Panc1 (cell line): ENCODE measurements at places on chromosomes 5 and 9.

DNA sequence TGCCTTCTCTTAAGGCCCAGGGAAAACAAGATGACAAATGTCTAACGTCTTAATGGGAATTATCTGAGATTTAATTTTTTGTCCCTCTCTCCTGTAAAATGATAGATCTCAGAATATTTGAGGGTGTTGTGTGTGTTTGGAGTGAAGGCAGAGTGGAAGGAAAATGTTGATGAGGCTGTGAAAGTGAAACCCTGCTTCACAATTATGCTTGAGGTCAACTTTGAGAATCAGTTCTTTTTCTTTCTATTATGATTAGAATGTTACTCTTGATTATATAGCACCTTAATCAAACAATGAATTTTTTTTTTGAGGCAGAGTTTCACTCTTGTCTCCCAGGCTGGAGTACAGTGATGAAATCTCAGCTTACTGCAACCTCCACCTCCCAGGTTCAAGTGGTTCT lies 5.5 kb upstream of the LOX start:
- DNase-seq, result no peak

- DNase-seq, result no peak
These were observed 24.0 kb downstream of the CDKN2A start for GRCh38 chr9:21969951-21970799.

GRCh38 chr9:2018162-2018643 lies 3.1 kb downstream of the SMARCA2 start:
- no peak for DNase-seq

GRCh38 chr5:56039985-56040384 lies 45.2 kb upstream of the IL6ST start:
- DNase-seq, result no peak

DNA sequence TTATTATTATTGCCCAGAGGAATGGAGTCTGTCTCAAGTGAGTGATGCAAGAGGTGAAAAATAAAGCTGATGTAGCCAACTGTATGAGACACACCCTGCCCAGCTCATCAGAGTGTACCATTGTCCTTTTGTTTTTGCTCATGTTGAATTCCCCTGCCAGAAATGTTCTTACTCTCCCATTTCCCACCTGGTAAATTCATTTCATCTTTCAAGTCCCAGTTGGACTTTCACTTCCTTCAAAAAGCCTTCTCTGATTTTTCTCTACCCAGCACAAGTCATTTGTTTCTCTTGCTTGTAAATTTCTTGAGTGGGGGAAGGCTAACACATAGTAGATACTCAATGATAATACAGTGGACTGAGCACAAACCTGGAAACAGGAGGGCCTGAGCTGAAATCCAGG lies 394.5 kb upstream of the ZNF462 start:
- DNase-seq, result no peak

- no peak for DNase-seq
These were observed 572.8 kb downstream of the TLE1 start for GRCh38 chr9:81116340-81117137.

- DNase-seq, result peak; percentile 48
These were observed 135.7 kb downstream of the MAN2A1 start for GRCh38 chr5:109825450-109825849.

GRCh38 chr5:134446938-134447337 lies 35.3 kb upstream of the CDKN2AIPNL start:
- no peak for DNase-seq

GRCh38 chr9:113614843-113615648 lies 151.5 kb downstream of the RGS3 start:
- no peak for DNase-seq

GRCh38 chr5:59296317-59297264 lies 596.9 kb downstream of the PDE4D start:
- peak; percentile 38 for DNase-seq

DNA sequence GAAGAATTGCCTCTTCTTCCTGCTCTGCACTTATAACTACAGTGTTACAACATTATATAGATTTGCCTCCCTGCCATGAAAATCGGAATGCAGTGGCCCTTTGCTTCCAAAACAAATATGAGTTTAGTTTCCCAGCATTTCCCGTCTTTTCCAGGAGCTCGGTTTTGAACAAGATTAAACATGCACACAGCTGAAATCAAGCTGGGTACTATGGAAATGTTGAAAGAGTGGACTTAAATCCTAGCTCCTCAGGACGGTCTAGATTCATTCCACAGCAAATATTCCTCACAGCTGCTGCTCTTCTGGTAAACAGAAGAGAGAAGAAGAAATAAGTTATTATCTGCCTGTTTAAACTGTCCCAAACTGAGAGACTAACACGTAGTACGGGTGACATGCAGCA lies 161.4 kb downstream of the PIK3R1 start:
- DNase-seq, result no peak

- no peak for DNase-seq
These were observed 1221.4 kb upstream of the CDH18 start for GRCh38 chr5:21209409-21209808.

- no peak for DNase-seq
These were observed 1.7 kb downstream of the FREM1 start for GRCh38 chr9:14908295-14909180.

DNA sequence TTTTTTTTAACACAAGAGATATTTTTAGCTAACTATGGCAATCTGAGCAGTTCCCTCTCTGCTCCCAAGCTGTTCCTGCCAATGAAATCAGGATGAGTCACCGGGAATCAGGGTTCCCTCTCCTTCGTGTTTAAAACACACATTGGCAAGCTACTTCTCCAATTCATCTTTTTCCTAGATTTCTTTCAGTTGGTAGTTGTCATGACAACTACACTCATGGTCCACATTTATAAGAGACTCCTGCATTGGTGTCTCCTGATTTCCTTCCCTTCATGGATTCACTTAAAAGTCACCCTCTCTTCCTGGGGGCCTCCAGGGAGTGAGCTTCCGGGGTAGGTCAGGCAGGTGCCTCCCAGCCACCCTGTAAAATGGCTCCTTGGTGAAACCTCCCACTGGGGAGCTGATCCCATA lies 72.3 kb upstream of the NIPAL4 start:
- DNase-seq, result peak; percentile 46

- DNase-seq, result no peak
These were observed 205.2 kb downstream of the CSNK1G3 start for GRCh38 chr5:123717139-123717538.

GRCh38 chr9:104772714-104773510 lies 9.0 kb downstream of the NIPSNAP3B start:
- no peak for DNase-seq

DNA sequence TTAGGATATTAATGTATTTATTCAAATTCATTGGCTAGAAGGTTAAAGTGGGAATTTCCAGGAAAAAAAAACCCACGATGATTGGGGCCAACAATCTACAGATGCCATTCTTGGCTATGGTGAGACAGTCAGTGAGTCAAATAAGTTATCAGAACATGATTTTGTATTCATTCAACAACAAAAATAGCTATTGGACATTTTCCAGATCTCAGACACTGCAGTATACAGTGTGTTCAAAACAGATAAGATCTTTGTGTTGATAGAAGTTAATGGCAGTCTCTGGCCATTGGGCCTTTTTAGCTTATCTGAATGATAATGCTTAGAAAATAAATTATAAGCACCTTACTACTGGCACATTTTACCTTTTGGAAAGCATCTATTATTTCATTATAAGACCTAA lies 547.7 kb downstream of the MAT2B start:
- no peak for DNase-seq

- DNase-seq, result no peak
These were observed 542.6 kb downstream of the CSNK1G3 start for GRCh38 chr5:124054564-124054963.

GRCh38 chr5:30874241-30875034 lies 319.0 kb upstream of the CDH6 start:
- DNase-seq, result no peak

DNA sequence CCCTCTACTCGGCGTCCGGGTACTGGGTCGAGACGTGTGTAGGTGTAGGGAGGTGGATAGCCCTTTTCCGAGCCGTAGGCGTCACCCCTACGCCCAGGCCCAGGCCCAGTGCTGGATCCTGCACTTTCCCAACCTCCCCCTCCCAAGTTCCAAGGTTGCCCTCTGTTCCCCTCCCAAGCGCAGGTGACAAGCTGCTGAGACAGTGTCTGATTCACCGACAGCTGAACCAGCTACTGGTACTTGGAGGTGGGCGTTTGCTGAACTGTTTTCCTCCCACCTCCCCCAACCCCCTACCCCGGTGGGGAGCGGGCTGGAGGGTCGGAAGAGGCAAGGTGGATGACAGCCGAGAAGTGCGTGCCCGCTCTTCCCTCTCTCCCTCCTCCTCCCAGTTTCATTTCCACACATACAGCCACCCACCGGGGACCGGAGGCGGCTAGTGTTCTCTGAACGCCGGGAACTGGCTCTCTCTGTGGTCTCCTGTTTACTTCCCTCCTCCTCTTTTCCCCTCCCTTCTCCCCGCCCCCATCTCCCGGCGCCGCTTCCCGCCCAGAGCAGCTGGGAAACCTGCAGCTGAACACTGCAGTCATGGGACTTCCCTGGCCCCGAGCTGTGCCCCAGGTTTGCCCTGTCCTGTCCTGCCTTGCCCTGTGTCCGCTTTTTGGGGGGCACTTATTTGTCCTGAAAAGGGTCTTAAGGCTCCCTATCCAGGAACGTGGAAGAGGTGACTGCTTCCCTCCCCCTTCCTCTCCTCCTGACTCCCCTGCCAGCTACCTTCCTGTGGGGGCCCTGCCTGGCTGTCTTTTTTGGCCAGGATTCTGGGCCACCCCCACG lies 6.2 kb upstream of the KLF9 start:
- DNase-seq, result peak; percentile 27

GRCh38 chr5:93674866-93675459 lies 66.4 kb downstream of the POU5F2 start:
- DNase-seq, result no peak

DNA sequence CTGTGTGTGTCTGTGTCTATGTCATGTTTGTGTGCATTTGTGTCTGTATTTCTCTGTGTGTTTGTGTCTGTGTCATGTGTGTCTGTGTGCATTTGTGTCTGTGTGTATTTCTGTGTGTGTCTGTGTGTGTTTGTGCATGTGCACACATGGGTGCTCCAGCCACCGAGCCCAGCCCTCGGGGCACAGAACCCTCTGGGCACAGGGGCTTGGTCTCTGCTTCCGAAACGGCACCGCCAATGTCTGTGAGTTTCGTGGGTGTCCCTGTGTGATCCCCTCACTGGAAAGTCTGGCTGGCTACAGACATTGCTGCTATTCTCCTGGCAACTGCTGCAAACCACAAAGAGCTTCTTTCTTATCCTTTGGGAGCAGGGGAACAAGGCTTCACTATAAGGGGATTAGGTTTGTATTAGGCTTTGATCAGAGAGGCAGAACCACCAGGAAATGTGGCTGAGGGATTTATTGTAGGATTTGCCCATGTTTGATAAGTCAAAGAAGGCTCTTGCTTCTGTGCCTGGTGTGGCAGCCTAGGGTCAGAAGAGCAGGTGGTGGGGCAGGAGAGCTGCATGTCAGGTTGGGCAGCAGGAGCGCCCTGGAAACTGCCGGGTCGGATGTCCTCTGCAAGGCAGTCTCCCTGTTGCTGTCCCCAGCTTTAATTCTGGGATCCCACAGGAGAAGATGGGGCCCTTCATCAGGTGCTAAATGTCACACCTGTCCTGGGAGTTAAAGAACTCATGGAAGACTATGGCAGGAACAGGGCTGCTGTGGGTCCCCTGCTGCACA lies 39.6 kb upstream of the FCN1 start:
- DNase-seq, result no peak

GRCh38 chr5:31770998-31771397 lies 132.1 kb downstream of the PDZD2 start:
- DNase-seq, result no peak

- DNase-seq, result no peak
These were observed 35.4 kb downstream of the RIGI start for GRCh38 chr9:32490601-32491000.

DNA sequence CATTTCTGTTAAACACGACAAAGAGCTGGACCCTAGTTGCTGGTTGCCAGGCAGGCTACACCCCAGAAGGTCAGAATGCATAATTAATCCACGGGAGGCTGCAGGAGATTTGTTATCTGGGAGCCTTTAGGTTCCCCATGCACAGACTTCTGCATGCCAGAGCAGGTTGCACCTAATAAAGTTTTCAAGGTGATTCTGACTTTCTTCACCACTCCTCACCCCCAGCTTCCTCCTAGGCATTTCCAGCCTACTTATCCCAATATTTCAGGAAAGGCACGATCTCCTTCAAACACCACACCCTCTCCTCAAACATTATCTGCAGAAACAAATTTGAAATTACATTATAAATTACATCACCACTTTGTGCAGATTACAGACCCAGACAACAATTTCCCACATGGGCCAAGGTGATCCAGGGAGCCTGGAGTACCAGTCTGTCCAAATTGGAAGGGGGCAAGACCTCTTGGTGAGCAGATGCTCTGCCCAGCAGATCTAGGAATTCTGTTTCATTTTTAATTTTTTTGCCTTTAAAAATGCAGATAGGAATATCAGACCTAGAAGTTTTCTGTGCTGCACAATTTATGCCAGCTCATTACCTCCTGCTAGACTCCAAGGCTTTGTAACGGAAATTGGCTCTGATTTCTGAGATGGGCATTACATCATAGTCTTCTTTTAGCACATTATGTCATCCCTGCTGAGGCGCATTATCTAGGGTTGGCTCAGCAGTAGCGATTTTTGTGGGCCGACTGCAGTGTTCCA lies 363.4 kb upstream of the SLC30A5 start:
- DNase-seq, result peak; percentile 22

DNA sequence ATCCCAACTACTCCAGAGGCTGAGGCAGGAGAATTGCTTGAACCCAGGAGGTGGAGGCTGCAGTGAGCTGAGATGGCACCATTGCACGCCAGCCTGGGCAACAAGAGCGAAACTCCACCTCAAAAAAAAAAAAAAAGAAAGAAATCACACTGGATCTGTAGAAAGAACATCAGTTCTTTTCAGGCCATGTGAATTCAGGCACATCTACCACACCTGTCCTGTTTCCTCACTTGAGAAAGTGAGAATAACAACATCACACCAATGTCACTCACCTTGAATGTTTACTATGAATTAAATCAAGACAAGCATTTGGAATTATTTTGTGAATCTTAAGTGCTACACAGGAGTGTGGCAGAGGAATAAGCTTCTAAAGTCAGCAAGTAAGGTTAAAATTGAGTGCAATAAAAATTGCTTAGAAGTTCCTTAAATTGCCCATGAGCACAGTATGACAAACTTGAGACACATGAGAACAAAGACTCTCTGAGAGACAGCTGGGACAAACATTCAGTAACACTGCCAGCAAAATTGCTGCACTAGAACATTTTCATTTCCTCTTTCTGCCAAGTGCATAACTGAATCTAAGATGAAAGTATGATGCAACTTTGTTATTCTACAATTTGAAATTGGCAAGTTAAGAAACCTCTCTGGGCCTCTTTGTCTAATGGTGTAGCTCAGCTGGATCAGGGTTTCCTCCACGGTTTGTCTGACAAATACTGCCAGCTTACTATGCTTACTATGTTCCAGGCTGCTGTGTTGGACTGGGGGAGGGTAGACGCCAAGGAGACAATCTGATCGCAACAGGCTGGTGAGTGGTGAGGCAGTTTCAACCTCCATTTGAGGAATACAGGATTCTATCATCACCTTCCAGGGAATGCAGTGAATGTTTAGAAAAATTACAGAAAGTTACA lies 1.9 kb upstream of the RIC1 start:
- DNase-seq, result no peak
